ENCODE measurements at places on chromosomes 7 and 10. TPM values are rescaled to one million over a fixed set of nuclear protein-coding genes. Genes with fewer than 3 reads are reported as not detected.

- H3K4me1 ChIP-seq = no peaks in the 10 kb centered on the region
- H3K36me3 ChIP-seq = no peaks in the 10 kb centered on the region
- H3K27me3 ChIP-seq = no peaks in the 10 kb centered on the region
These were observed 250.3 kb downstream of the SNX13 start for GRCh38 chr7:17690030-17690429.

GRCh38 chr7:105003872-105004510 lies 10.0 kb upstream of the KMT2E start:
- no peak for DNase-seq
- peaks cover 77% of the 10 kb centered on the region for H3K4me1 ChIP-seq
- H3K27me3 ChIP-seq = no peaks in the 10 kb centered on the region
- H3K36me3 ChIP-seq = peaks cover 51% of the 10 kb centered on the region
- peak overlapping the region; percentile 47 for H3K27ac ChIP-seq
- no peak overlapping the region for H3K4me3 ChIP-seq

DNA sequence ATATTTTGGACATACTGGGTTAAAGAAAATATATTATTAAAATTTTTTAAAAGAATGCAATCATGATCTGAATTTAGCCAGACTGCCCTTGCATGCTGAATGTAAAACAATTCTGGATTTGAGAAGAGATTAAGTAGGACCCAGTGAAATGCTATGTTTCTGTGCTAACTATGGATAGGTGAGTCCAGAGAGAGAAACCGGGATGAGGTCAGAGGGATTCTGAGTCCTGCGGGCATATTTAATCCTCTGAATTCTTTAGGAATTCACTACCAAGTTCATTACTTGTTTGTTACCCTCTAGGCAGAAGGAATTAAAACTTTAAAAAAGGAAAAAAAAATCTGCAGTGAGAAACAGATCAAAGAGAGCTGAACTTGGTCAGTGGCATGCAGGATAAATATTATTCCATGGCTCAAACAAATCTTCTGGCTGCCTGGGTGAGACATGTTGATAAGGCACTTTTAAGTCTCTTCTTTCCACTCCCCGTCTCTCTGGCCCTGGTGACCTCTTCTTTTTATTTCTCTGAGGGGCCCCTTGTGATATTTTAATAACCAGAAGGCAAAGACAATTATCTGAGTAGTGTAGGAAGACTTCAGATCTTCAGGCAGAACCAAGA lies 50.2 kb upstream of the LYZL1 start:
- no peaks in the 10 kb centered on the region for H3K27me3 ChIP-seq
- H3K4me1 ChIP-seq = no peaks in the 10 kb centered on the region
- no peak for DNase-seq

LOXL4 gene
- not detected for total RNA-seq

DNA sequence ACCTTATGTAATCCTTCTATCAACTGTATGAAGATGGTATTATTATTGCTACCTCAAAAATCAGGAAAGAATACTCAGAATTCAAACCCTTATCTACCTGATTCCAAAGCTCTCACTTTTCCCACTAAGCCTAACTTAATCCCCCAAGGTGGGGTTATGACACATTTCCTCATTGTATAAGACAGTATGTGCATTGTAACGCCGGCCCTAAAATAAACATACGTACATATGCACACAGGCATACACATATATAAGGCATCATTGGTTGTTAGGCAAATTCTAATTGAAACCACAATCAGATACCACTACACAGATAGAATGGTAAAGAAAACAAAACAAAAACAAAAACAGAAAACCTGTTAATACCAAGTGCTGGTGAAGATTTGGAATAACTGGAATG lies 556.5 kb downstream of the INHBA start:
- H3K36me3 ChIP-seq = no peaks in the 10 kb centered on the region
- DNase-seq = no peak
- H3K4me1 ChIP-seq = no peaks in the 10 kb centered on the region
- no peak overlapping the region for H3K4me3 ChIP-seq
- no peaks in the 10 kb centered on the region for H3K27me3 ChIP-seq

RGS10 gene
- 172 TPM for total RNA-seq

DNA sequence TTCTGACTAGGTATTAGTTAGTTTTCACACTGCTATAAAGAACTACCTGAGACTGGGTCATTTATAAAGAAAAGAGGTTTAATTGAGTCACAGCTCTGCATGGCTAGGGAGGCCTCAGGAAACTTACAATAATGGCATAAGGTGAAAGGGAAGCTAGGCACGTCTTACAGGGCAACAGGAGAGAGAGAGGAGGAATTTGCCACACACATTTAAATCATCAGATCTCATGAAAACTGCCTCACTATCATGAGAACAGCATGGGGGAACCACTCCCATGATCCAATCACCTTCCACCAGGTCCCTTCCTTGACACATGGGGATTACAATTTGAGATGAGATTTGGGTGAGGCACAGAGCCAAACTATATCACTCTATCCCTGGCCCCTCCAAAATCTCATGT lies 40.6 kb upstream of the ZMYND11 start:
- peaks cover 3% of the 10 kb centered on the region for H3K36me3 ChIP-seq
- H3K4me1 ChIP-seq = no peaks in the 10 kb centered on the region
- DNase-seq = no peak

DNA sequence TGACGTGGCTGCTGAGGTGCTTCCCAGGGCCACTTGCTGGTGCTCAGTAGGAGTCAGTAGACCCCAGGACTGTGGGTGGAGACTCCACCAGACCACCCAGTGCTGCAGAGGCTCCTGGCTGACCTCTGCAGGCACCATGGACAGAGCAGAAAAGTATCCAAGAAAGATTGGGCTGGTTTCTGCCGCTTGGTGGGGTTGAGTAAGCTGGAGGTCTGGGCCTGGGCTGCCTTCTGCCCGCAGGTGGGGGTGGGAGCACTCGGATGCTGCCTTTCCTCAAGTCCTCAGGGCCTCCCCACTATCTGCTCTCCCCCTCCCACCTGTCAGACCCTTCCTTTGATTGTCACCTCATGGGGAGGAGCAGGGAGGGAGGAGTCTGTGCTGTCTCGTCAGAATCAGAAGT lies 91.6 kb downstream of the WDR37 start:
- H3K27me3 ChIP-seq = peaks cover 21% of the 10 kb centered on the region
- peaks cover 7% of the 10 kb centered on the region for H3K4me1 ChIP-seq
- H3K4me3 ChIP-seq = no peak overlapping the region
- H3K27ac ChIP-seq = no peak overlapping the region
- H3K36me3 ChIP-seq = peaks cover 2% of the 10 kb centered on the region

- no peaks in the 10 kb centered on the region for H3K4me1 ChIP-seq
- H3K27ac ChIP-seq = no peak overlapping the region
- DNase-seq = no peak
- H3K36me3 ChIP-seq = no peaks in the 10 kb centered on the region
- H3K4me3 ChIP-seq = no peak overlapping the region
- H3K27me3 ChIP-seq = no peaks in the 10 kb centered on the region
These were observed 405.5 kb upstream of the SHH start for GRCh38 chr7:156217803-156218202.

TLX1 gene
- total RNA-seq = not detected

CLDN4 gene
- 0.27 TPM for total RNA-seq

TEX47 gene
- total RNA-seq = not detected

- H3K27ac ChIP-seq = peak overlapping the region; percentile 87
- peaks cover 31% of the 10 kb centered on the region for H3K36me3 ChIP-seq
- H3K27me3 ChIP-seq = no peaks in the 10 kb centered on the region
- DNase-seq = no peak
These were observed 3.4 kb downstream of the TRRAP start for GRCh38 chr7:98881561-98882315.

- H3K27me3 ChIP-seq = no peaks in the 10 kb centered on the region
- no peaks in the 10 kb centered on the region for H3K36me3 ChIP-seq
- no peaks in the 10 kb centered on the region for H3K4me1 ChIP-seq
- H3K27ac ChIP-seq = no peak overlapping the region
- DNase-seq = no peak
These were observed 190.9 kb upstream of the PITRM1 start for GRCh38 chr10:3363311-3364045.

DNA sequence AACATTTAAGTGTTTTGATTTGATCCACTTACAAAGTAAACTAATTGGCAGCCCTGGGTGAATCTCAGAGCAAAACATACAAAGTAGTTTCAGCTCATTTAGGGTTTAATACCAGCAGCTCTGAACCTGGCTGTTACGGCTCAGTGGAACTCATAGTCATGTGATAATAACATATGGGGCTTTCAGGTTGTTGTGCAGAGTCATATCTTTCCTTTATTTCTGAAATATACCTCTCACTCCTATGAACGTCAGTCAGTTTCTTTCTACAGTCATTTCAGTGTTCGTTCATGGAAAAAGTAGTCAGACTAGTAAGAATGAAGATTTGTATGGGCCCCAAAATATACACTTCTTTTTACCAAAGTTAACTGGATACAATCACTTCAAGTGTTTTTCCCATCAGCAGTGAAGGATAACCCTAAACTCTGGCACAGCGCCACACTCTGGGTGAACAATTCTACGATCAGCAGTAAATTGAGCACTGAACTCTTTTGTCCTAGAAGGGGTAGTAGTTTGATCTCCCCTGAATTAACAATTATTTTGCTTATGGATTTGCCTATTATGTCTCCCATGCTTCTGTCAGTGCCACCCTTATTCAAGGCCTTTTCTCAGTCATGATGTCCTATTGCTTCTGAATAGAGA lies 218.6 kb downstream of the THSD7A start:
- no peak overlapping the region for H3K27ac ChIP-seq
- no peak for DNase-seq
- H3K4me1 ChIP-seq = no peaks in the 10 kb centered on the region
- H3K27me3 ChIP-seq = no peaks in the 10 kb centered on the region

TMEM213 gene
- not detected for total RNA-seq

- H3K4me3 ChIP-seq = no peak overlapping the region
- peak overlapping the region; percentile 81 for H3K27ac ChIP-seq
- H3K27me3 ChIP-seq = no peaks in the 10 kb centered on the region
- peaks cover 3% of the 10 kb centered on the region for H3K36me3 ChIP-seq
- H3K4me1 ChIP-seq = peaks cover 34% of the 10 kb centered on the region
- DNase-seq = peak; percentile 81
These were observed 8.2 kb upstream of the EFCAB10 start for GRCh38 chr7:105589356-105590077.

GRCh38 chr10:14293526-14293925 lies 37.2 kb downstream of the FRMD4A start:
- H3K27ac ChIP-seq = no peak overlapping the region
- no peaks in the 10 kb centered on the region for H3K36me3 ChIP-seq
- no peaks in the 10 kb centered on the region for H3K4me1 ChIP-seq
- peaks cover 11% of the 10 kb centered on the region for H3K27me3 ChIP-seq

ENKUR gene
- total RNA-seq = not detected

GRCh38 chr10:117134306-117135025 lies 3.6 kb downstream of the VAX1 start:
- H3K36me3 ChIP-seq = peaks cover 4% of the 10 kb centered on the region
- H3K27me3 ChIP-seq = peaks cover 81% of the 10 kb centered on the region
- no peak for DNase-seq
- H3K27ac ChIP-seq = no peak overlapping the region
- H3K4me1 ChIP-seq = peaks cover 12% of the 10 kb centered on the region

- H3K27me3 ChIP-seq = peaks cover 16% of the 10 kb centered on the region
- no peak overlapping the region for H3K27ac ChIP-seq
- peaks cover 4% of the 10 kb centered on the region for H3K4me1 ChIP-seq
- H3K36me3 ChIP-seq = no peaks in the 10 kb centered on the region
- H3K4me3 ChIP-seq = no peak overlapping the region
These were observed 399.0 kb downstream of the GRID1 start for GRCh38 chr10:85967594-85967993.

DNA sequence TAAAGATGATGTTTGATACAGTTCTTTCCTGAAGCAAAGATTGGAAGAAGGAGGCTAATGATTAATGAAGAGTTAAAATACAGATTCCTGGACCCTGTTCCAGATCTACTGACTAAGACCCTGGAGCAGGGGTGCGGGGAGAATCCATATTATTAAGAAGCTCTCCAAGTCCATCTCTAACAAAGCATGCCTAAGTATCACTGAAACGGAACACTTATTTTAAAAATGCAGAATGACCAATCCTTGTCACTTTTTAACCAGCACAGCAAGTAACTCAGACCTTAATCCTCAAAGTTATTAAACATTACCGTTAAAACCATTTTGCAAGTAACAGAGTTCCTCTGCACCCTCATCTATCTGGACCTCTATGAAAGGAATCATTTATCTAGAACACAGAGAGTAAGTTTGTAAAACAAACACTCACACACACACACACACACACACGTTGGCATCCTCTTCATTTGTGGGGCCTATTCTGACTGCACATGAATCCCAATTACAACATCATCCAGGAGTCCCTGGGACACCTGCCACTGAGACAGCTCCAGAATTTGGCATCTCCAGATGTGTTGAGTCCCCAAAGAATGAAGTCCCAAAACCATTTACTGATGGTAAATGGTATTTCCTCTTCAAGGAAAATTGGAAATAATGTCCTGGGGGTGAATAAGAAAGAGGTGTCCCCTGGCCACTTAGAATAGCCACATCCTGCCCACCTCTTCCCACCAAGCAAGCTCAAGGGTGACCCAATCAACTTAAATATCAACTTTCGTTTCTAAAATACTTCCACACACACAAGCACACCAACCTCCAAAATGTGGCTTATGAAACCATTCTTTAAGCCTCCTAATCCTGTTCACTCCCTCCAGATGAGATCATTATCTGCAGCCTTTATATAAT lies 117.5 kb downstream of the PARD3 start:
- DNase-seq = no peak
- peaks cover 9% of the 10 kb centered on the region for H3K4me1 ChIP-seq
- peaks cover 5% of the 10 kb centered on the region for H3K27me3 ChIP-seq
- H3K36me3 ChIP-seq = no peaks in the 10 kb centered on the region

TUBAL3 gene
- not detected for total RNA-seq

ADGRA1 gene
- total RNA-seq = not detected

DNA sequence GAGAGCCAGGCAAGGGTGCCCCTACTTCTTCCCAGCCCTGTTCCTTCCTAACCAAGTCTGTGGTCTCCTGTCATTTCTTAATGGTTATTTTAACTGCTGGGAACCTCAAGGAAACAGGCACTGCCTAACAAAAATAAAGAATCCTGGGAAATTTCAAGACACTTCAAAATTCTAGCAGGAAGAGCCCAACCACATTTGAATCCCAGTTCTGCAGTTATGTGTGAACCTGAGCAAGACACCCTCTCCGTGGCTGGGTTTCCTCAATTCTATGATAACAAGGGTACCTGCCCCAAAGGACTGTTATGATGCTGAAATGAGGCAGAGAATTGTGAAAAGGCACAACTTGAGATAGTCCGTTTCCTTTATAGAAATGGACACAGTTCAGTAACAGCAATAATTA lies 36.2 kb upstream of the DUSP5 start:
- no peaks in the 10 kb centered on the region for H3K36me3 ChIP-seq
- H3K4me3 ChIP-seq = no peak overlapping the region
- H3K27ac ChIP-seq = peak overlapping the region; percentile 6

AGR2 gene
- not detected for total RNA-seq

DNA sequence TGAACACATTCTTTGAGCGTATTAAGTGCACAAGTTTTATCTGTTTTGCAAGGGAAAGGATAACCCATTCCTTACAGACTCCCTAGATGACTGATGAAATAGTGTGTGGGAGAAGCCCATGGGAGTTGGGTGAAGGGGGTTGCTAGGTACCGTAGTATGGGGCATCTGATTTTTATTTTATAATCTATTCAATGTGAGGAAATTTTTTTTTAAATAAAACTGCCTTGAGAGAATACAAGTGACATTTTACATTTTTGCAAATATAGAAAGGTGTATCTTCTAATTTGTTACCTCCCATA lies 1.4 kb downstream of the BTAF1 start:
- H3K4me3 ChIP-seq = peak overlapping the region; percentile 88
- peaks cover 12% of the 10 kb centered on the region for H3K36me3 ChIP-seq
- no peak overlapping the region for H3K27ac ChIP-seq
- DNase-seq = no peak
- H3K27me3 ChIP-seq = no peaks in the 10 kb centered on the region

Data from activated CD4-positive, alpha-beta T cell treated with anti-CD3 and anti-CD28 coated beads, Interleukin-2, amount 10 ng/mL, durations not matched to agents 7 days and 5 days (primary cell).